ENCODE measurements at places on chromosomes 12 and 14.

DNA sequence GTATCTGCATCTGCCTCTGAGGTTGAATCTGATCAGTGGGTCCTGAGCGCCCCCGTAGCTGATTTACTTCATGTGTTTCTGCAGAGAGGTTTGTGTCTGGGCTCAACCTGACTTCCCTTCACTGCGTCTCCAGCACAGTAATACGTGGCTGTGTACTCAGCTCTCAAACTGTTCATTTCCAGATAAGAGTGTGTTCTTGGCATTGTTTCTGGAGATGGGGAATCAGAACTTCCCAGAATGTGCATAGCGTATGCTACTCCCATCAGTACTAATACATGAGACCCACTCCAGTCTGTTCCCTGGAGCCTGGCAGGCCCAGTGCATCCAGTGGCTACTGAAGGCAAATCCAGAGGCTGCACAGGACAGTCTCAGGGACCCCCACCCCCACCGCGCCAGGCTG, 1297.2 kb downstream of the TMEM121 start:
- no peak for DNase-seq

- no peak for DNase-seq
Observed at GRCh38 chr14:76763096-76764041, 2.1 kb downstream of the VASH1 start.

DNA sequence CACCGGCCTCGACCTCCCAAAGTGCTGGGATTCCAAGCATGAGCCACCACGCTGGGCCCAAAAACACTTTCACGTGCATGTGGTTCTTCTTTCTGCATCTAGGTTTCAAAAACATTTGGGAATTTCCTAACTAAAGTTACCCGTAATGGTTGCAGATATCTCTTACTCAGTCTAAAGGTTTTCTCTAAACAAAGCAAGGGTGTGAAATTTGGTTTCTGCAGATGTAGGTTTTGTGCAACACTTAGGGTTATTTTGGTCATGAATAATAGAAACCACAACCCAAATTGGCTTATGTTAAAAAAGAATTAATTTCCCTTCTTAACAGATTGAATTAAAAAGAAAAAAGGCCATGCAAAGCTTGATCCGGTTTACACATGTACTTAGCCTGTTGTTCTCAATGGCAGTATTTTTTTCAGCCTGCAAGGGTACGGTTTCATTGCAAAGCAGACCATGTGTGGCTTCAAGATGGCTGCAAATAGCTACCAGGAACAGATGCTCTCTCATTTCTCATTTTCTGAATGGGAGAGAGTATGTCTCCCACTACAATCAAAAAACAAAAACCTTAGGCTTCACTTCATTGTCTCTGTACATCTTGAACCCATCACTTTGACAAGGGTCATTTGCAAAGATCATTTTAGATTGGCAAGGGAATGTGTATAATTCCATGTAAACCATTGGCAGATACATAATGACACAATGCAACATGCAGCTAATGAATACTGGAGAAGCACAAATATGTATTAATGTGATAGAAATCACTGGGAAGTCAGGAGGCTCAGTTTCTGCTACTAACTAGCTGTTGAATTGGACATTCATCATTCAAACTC, 491.2 kb upstream of the FLRT2 start:
- DNase-seq = no peak

DNA sequence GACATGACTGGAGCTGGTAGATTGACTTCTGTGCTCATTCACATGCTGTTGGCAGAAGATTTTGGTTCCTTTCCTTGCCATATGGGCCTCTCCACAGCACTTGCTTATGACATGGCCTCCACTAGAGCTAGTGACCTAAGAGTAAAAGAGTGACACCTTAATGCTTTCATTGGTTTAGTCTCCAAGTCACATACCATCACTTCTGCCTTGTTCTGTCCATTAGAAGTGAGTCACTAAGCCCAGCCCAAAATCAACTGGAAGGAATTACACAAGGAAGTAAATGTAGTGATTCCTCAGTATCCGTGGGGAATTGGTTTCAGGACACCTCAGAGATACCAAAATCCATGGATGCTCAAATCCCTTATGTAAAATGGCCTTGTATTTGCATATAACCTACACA, 81.3 kb downstream of the PPHLN1 start:
- no peak for DNase-seq

- DNase-seq = no peak
Observed at GRCh38 chr12:31631809-31632208, 27.7 kb upstream of the ETFBKMT start.

DNA sequence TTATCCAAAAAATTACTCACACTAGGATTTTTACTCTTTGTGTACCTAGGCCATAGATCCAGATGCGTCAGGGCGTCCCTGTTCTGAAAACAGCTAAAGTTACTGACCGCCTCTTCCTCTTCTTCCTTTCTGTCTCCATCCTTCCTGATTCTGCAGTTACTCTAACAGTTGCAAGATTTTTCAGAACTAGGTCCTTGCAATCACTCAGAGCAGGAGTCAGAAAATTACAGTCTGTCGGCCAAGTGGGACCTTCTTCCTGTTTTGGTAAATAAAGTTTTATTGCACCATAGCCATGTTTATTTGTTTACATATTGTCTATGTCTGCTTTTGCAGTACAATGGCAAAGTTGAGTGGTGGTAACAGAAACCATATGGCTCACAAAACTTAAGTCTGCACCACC, 25.6 kb upstream of the FGF6 start:
- DNase-seq = no peak

DNA sequence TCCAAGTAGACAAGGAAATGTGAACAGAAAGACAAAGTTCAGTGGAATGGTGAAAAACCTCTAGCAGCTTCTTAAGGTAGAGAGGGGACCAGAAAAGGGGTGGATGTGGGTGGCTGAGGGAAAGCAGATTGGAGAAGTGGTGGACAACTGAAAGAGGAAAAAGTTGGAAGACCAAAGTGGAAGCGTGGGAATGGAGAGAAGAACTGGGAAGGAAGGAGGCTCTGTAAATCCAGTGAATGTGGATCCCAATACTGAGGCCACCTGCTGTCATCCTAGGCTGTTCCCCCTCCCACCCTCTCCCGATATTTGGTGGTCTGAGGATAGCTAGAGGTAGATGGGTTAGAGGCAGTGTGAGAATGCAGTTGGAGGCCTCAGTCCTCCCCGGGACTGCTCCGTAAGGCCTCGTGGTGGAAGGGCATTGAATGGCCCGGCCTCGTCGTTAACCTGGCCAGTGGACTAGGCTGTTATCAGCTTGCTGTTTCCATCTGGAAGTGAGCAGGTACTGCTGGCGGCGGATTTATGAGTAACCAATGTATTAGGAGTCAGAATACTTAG, 822 bp upstream of the POU6F1 start:
- peak; percentile 16 for DNase-seq

DNA sequence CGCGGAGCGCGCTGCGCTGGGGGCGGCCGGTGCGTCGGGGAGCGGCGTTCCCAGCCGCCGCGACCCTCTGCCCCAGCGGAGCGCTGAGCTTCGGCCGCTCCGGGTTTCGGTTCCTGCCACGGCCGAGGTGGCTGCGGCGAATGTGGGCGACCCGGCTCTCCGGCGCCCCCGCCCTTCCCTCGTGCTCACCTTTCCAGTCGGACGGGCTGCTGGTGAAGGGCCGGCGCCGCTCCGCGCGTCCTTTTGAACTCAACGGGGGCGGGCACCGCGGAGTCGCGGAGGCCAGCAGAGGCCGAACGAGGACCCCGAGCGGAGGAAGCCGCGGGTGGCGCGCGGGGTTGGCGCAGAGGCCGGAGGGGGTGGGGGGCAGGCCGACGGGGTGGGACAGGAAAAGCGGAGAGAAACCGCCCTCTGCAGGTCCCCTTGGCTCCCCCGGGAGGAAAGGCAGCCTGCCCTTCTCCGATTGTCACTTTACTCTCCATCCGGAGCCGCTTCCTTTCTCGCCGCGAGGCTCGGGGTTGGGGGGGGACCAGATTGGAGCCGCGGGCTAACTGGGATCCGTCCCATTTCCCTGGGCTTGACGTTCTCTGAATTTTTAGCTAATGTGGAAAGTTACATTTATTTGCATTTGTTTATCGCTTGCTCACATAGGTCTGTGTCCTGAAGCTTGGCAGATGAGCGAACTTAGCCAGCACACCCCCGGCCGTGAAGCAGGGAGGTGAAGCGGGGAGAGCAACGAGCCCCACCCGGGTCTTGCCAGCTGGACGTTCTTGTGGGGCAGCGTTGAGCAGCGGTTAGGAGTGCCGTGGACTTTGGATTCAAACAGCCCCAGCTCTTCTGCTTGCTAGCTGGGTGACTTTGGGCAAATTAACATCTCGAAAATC, at the start of gene SMAGP:
Gene SMAGP, minus strand, starts transcription at position 349 of the 884 bp plus-strand sequence. CDS start 1,137 bp downstream, outside the sequence.
- peak; percentile 49 for DNase-seq

DNA sequence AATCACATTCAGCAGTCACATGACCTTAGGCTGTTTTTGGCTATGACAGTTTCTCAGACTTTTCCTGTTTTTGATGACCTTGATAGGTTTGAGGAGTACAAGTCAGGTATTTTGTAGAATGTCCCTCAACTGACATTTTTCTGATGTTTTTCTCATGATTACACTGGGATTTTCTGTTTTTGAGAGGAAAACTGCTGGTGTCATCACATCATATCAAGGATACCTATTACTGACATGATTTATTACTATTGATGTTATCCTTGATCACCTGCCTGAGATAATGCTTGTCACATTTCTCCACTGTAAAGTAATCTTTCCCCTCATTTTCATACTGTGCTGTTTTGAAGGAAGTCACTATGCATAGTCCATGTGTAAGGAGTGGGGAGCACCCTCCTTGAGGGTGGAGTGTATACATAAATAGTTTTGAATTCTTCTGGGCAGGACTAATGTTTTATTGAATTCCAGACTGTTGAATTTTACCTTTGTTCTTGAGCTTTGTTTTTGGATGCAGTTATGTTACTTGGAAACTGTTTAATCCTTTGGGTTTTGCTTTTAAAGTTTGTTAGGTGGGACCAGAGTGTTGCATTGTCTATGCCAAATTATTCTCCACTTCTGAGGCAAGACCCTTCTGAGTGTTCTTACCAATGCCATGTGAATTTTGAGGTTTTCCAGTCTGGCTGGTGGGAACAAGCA, 444.5 kb upstream of the FAR2 start:
- DNase-seq = no peak

DNA sequence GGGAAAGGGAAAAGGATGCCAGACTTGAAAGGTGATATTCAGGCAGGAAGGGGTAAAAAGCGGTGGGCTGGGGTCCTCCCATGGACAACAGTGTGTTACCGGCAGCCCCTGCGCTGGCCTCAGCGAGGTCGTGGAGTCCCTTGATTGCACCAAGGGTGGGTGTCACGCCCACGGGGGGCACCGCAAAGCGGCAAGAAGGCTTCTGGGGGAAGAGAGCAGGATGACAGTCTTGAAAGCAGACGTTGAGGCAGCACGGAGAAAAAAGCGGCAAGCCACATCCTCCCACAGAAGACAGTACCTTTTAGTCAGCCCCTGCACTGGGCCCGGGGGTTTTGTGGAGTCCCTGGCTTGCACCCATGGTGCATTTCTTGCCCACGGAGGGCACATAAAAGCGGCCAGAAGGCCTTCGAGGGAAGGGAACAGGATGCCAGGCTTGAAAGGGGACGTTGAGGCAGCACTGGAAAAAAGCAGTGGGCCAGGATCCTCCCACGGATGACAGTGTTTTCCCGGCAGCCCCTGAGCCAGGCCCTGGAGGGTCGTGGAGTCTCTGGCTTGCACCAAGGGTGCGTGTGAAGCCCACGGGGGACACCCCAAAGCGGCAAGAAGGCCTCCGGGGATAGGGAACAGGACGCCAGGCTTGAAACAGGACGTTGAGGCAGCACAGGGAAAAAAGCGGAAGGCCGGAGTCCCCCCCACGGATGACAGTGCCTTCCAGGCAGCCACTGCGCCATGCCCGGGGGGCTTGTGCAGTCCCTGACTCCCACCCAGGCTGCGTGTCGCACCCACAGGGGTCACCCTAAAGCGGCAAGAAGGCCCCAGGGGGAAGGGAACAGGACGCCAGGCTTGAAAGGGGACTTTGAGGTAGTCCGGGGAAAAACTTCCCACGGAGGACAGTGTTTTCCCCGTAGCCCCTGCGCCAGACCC, 162.2 kb upstream of the ALG10B start:
- no peak for DNase-seq

DNA sequence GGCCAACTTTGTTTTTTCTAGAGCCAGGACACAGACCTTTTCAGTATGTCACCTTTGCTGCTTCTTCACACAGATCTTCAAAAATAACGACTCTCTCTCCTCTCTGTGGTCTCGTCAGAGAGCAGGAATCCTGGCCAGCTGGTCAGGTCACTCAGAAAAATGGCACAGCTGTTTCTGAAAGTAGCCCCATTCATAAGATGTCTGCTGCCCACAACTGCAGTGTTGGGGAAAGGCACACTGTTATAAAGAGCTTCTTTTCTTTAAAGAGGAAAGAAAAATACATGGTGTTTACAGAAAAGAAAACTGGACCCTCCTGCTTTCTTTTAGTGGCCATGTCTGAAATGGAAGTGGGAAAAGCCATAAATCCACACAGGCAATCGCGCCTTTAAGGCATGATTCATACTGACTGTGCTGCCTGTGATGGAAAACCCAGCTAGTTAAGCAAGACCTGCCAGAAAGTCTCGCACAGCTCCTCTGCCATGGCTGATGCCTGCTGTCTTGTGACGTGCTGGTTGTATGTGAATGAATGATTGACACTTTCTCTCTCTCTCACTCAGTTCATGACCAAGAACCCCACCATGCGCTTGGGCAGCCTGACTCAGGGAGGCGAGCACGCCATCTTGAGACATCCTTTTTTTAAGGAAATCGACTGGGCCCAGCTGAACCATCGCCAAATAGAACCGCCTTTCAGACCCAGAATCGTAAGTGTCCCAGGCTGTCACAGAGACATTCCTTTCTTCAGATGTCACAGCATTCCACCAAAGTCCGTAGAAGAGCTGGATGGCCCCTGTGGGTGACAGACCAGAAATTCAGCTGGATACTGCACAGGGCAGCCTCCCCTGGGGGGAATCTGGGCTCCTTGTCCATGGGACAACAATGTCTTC, 147.9 kb upstream of the HIF1A start:
- DNase-seq = no peak

DNA sequence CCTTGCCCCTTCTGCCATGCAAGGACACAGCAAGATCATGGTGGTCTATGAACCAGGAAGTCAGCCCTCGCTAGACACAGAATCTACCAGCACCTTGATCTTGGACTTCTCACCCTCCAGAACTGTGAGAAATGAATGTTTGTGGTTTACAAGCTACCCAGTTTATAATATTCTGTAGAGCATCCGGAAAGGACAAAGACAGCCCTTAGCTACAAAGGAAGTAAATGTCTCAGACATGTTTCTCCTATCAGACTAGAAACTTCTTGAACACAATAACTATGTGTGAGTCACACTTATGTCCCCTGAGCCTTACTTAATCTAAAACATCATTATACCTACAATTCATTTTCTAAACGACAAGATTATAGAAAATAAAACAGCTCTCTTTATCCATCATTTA, 176.7 kb downstream of the KLHL28 start:
- no peak for DNase-seq

GRCh38 chr12:67698672-67699581, 50.4 kb downstream of the DYRK2 start:
- peak; percentile 68 for DNase-seq

DNA sequence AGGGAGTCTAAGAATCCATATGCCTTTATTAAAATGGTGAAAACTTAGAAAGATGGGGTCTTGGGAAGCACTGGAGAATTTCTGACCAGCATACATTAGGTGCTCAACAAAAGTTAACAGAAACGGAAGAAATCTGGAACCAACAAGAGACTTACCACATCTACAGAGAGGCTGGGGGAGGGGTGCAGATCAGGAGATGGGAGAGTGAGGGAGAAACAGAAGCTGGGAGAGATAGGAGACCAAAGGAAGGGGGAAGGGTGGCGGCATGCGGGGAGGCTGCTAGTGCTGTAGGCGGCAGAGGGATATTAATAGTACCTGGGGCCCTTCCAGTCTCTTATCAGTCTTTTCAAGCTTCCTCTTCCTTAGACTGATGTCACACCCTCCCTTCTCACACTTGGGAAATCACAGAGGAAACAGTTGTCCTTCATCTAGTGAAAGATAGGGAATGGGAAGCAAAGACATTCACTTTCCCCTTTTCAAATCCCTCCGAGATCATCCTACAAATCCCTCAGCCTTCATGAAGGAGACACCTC, 18.1 kb downstream of the ZBTB39 start:
- DNase-seq = no peak
